ENCODE measurements at places on chromosomes 16 and 17.

DNA sequence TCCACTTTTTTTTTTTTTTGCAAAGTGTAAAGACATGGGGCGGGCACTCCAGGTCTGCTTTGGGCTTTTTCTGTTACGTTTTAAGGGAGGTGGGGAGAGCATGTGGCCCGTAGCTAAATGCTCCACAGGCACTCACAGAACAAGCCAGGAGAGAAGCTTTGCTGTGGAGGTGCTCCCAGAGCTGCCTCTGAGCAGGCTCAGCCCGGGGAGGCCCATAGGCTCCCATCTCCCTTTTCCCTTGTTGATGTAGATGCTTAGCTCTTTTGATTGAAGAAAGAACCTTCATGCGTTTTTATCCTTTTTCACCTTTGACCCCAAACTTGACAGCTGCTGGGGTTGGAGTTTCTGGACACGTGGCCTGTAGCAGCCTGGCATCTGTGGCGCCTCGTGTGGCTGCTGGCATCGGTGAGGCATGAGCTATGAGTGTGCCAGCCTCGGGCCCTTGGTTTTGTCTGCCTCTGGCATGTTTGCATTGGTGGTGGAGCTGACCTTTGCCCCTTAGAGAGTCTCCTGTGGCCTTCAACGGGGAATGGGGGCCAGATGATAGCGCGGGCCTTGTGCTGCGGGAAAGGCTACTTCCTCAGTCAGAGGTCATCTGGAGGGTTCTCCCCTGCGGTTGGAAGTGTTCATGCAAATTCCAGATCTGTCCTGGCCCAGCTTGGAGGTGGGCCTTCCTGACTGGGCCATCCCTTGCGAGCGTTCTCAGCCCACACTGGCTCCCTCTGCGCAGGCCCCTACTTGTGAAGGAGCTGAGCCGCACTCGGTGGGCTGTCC, 20.0 kb upstream of the IL17C start:
- DNase-seq, result no peak

DNA sequence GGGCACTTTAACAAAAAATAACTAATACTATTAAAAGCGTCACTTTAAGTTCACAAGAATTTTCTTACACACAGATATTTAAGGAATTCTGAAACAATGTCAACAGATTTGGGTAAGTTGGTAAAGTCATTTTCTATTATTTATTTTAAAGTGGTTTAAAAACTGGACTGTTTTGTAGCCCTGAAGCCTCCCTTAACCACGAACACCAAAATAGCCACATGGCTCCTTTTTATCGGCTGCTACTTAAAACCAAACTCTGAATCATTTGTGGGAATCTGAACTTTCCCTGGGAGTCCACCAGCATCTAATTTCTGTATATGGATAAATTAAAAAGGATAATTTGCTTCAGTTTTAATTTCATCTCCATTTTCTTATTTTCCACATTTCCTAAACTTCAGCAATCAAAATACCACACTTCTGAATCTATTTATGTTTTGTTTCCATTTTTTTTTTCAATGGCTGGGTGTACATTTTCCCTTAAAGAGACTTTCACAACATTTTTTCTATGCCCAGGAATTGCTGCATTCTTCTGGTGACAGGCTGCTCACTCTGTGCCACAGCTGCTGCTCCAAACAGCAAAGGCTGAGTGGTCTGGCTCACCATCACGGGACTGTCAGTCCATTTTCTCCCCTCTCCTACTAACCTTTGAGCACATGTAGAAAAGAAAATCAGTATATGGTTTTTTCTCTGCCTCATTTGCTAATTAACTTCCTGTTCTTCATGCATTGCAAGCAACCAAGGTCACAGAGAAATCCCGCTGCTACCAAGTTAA, 255.5 kb upstream of the KCNJ16 start:
- DNase-seq, result no peak

DNA sequence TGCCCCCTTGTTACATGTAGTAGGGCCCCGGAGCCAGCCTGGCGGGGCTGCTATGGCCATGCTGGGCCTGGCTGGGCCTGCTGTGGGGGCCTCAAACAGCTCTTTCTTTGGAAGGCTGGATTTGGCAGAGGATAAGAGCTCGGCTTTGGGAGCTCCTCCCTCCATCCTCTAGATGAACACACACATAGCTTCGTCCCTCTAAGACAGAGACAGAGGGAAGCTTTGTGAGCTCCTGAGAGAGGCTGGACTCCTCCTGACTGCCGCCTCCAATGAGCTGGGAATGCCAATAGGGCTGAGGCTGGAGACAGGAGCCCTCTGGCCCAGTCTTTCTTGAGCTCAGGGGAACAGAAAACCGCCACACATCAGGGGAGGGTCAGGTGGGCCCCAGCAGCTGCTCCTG, 37.3 kb upstream of the CDC42EP4 start:
- no peak for DNase-seq

DNA sequence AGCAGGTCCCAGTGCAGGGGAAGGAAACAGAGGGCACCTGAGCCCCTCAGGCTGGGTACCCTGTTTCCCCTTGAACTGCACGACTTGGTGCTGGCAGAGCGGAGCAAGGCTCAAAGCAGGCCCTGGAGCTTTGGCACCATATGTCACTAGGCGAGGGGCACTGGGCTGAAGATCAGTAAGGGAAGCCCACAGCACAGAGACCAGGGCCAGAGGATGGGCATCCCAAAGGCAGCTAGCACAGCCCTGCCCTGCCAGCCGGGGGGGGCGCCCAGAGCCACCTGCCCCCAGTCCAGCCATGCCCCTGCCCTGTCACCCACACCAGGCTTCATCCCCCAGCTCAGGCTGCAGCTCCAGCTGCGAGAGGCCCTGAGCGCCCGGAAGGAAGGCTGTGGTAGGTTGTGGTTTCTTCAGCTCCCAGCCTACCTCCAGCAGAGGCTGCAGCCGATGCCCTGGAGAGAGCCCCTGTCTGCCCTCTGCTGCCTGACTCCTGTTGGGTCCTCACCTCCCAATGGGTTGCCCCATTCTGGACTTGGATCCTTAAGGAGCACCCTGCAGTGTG, 10.9 kb downstream of the NHERF1 start:
- DNase-seq, result no peak

GRCh38 chr17:62902531-62903220, 63.4 kb upstream of the TANC2 start:
- no peak for DNase-seq
